Naive thymus-derived CD4-positive, alpha-beta T cell (primary cell): ENCODE measurements at places on chromosomes 7 and 10. TPM values are rescaled to one million over a fixed set of nuclear protein-coding genes. Genes with fewer than 3 reads are reported as not detected.

GRCh38 chr10:34766811-34767494 is 48.1 kb downstream of the PARD3 start:
- DNase-seq: no peak

- DNase-seq: no peak
Observed at GRCh38 chr10:72173619-72174296, 42.1 kb upstream of the ANAPC16 start.

- DNase-seq: no peak
Observed at GRCh38 chr7:104306793-104307192, 21.6 kb upstream of the LHFPL3 start.

- DNase-seq: peak; percentile 17
Observed at GRCh38 chr7:118288098-118288497, 63.6 kb downstream of the ANKRD7 start.

The SUN3 gene
- polyA plus RNA-seq: not detected

The TFR2 gene
- polyA plus RNA-seq: 0.55 TPM

The KMT2E gene
- polyA plus RNA-seq: 221 TPM
